ENCODE measurements at places on chromosomes 2 and 18.

DNA sequence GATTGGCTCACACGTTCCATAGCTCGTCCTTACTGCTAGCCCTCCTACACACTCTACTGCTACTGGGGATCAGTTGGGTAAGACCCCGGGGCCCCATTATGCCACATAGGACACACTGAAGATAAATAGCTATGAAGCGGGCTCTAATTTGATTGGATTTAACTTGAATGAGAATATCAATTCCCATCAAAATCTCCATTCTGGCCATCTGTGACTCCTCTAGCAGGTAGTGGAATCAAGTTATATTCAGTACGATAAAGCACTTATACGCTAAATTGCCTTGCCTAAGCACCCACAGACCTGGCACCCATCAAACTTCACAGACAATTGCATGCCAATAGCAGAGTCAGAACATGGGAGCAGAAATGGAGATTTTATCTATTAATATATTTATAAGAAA, 39.8 kb downstream of the CCDC68 start:
- no peak for DNase-seq

DNA sequence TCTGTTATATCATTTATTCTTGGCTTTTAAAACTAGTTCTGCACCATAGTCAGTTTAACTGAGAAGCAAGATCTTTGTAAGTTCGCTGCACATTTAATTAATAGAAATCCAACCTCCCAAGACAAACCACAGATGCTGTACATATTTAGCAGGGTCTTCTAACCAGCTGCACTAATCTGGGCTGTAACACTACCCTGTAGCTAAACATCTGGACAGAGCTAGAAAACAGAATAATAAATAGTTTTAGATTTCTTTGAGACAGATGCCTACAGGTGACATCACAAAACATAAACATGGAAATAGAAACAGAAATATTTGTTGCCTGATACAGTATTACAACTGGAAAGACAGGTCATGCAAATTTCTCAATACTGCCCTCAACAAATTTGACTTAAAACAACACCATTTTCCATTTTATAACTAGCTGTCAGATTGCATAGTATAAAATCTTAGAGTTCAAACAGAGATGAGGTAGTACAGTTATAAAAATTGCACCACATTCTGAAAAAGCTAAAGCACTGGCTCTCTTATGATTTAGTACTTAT, 315.1 kb downstream of the NR4A2 start:
- DNase-seq = no peak

DNA sequence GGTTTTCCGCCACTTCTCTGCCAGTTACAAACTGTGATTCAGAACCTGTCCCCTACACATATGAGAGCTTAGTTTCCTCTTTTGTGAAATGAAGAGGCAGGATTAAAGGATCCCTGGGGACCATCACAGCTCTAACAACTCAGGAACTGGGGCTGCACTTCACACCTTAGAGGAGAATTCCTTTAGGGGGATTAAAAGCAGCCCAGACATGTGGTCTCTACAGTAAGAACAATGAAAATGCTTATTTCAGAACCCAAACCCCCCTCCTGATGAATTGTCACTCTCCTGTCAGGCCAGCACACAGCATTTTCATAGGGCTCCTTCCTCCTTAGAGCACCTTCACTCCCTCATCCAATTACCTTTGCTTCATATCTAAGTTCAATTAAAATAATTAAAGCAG, 101.5 kb upstream of the NEDD4L start:
- DNase-seq = no peak

- no peak for DNase-seq
Observed at GRCh38 chr2:128444121-128444771, 125.6 kb upstream of the HS6ST1 start.

- DNase-seq = no peak
Observed at GRCh38 chr2:99810225-99810624, 320.4 kb upstream of the REV1 start.

GRCh38 chr2:170679607-170680079, 35.5 kb upstream of the SP5 start:
- no peak for DNase-seq

DNA sequence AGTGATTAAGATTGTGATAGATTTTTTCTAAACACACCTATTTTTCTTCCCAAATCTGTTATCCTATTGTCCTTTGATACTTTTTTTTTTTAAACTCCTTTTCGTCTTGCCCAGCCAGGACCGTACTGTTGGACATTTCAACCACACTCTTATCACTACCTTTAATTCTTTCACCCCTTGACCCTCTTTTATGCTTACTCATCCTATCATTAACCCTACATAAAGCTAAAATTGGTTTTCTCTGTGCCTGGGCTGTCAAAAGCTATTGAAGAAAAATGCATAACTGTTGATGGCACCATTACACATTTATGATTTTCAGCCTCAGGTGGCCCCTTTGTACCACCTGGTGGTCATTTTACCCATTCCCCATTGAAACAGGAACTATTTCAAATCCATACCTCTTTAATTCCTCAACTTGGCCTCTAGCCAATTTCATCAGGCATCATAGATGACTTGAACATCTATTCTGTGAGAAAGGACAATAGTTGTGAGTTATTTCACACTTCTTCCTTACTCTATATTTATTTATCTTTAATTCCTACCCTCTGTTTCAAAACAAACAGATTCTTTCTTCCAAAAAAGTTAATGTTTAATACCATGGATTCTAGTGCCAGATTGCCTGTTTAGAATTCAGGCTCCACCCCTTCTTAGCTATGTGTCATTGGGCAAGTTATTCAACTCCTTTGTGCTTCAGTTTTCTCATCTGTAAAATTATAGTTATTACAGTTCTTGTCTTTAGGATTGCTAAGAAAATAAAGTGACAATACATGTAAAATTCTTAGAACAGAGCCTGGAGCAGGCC, 258.6 kb downstream of the CAMKMT start:
- DNase-seq = no peak

DNA sequence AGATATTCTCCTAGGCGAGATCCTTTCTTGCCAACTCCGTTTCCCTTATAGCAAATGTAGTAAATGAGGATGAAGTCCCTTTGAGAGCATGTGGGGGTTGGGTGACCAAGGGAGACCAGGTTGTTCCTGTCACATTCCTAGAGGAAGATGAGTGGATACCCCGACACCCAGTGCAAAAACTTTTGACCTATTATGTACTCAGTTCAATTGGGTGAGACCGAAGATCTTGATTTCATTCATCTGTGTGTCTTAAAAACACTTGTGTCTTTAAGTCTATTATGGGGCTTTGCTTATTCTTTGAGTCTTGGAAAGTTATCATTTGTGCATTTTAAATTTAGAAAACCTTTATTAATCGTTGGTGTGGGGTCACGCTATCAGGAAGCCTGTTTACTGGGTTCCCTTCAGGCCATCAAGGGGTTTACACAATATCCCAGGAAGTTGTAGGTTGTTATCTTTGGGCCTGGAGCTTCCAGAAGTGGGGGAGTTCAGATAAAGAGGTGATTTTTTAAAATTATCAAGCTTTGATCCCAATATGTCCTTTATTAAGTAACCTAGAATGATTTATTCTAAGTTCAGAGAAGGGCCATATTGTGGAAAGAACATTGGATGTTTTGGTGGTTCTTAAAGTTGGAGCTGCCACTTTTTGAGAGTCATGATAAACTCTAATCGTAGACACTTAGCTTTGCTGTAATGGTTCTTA, 2.8 kb downstream of the RHOB start:
- DNase-seq = no peak

- DNase-seq = no peak
Observed at GRCh38 chr2:187011206-187011832, 162.3 kb upstream of the ZSWIM2 start.

DNA sequence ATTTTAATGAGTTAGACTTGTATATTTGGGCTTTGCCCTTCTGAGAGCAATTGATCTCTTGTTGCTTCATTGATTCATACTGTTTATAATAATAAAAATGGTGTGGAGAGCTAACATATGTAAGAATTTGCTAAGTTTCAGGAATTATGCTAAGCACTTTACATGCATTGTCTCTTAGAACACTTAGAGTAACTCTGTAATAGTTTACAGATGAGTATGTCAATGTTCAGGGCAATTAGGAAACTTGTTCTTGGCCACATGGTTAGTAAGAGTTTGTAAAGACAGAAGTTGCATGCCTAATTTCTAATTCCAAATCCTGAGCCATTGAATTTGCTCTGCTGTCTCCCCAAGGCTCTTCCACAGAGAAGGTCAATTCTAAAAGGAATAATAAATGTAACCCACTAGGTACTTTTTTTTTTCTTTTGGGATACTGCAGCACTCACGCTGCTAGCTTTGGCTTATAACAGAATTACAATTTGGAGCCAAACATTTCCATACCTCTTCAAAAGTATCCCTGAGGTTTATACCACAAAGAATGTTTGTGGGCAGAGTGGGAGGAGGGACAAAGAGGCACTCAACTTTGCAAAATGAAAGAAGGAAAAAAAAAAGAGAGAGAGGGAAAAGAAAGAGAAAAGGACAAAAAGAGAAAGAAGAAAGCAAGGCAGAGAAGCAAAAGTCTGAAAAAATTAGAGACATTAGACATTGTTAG, 232.4 kb downstream of the CALCRL start:
- no peak for DNase-seq

GRCh38 chr18:61714421-61714820, 178.4 kb downstream of the RNF152 start:
- no peak for DNase-seq

- no peak for DNase-seq
Observed at GRCh38 chr18:68417166-68417799, 297.6 kb downstream of the TMX3 start.

- no peak for DNase-seq
Observed at GRCh38 chr2:160052531-160052930, 9.9 kb downstream of the PLA2R1 start.

DNA sequence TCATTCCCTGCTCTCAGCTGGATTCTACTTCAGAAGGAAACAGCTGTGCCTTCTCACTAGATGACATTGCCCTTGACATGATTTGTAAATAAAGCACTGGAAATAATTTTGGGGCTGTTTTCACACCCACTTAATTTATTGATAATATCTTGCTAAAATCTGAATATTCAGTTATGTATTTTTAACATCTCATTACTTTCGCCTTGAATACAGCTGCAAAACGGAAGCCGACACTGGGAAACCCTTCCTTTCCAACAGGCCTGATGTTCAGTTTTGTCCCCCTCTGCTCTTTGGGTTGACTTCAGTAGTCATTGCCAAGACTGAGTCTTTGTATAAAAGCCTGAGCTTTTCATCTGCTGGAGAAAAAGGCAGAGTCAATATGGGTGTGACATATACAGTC, 82.7 kb downstream of the DOCK10 start:
- no peak for DNase-seq

DNA sequence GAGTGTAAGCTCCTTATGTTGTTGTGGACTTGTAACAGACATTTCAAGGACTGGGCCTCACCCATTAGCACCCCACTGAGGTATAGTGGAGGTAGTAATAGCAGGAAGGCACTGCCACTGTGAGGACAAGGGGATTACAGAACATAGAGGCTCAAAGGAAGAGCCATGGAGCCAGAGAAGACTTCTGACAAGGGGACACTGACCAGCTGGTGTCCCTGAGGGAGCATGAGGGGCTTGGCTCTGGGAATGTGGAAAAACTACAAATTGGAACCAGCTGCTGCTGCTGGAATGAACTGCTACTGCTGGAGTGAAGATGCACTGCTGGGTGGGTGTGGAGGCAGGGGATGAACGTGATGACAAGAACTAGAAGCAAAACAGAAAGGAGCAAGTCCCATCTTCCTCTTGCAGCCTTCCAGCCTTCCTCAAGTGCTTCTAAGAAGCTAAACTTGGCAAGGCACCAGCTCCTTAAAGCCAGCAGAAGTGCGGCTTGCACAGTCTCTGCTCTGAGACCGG, 167.3 kb upstream of the NOSTRIN start:
- no peak for DNase-seq

- DNase-seq = no peak
Observed at GRCh38 chr2:938181-939005, 12.3 kb upstream of the SNTG2 start.

DNA sequence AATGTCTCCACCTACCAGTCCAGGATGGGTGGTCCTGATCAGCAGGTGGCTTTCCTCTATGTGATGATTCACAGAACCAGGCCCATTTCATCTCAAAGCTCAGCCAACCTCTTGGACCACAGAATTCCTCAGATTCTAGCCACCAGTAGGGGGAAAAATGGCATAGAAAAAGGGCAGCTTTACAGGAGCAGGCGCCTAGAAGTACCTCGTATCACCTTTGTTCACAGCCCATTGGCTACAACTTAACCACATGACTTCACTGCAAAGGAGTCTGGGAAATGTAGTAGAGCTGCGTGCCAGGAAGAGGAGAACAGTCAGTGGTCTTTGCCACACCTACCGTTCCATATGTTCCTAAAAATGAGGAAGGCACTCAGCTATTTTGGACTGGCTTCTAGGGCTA, 62.8 kb upstream of the DTNA start:
- no peak for DNase-seq

- no peak for DNase-seq
Observed at GRCh38 chr18:61827591-61827990, 65.2 kb downstream of the RNF152 start.

DNA sequence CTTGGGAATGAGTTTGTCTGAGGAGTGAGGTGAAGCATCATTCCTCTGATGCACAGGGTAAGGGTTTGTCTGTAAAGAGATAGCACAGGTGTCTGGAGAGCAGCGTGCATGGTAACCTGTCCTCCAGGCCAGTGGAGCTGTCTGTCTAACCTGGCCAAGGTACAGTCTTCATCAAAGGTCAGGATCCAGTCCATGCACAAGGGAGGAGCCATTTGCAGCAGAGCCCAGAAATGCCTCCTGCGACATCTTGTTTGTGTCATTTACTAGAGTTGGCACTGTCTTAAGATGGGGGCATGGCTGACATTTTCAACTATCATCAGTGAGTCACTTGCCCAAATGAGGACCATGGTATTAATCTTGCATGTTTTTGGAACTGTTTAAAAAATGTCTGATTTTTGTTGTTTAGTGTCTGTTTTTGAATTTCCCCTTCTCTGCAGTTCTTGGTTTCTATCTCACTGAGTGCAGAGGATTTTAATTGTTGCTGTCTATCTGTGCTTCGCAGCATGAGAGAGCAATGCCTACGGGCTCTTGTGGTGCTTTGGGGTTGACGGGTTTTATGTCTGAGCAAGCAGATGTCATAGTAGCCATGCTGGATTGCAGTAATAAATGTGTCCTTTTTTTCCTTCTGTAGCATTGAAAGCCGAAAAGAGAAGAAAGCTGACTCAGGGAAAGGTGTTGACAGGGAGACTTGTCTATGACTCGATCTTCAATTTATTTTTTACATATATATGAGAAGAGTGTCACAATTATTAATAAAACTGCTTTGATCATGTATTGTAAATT, 91.3 kb downstream of the DPP4 start:
- no peak for DNase-seq

GRCh38 chr2:25700221-25700660, 26.9 kb upstream of the DTNB start:
- no peak for DNase-seq

DNA sequence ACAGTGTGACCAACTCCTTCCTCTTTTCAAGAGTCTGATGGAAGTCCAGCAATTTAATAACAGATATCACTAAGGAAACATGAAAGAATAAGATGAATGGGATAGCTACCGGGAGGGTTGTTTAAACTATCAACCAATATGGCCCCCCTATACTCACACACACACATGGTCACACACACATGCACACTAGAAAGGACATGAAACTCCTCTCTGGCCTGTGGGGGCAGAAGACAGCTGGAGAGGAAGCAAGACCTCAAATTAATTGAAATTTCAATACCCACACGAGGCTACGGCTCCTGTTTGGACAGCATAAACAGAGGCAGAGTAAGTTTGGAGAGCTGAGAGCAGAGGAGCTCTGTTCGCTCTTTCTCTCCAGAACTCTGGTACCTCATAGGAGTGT, 34.7 kb upstream of the REEP1 start:
- DNase-seq = no peak

GRCh38 chr2:25528173-25528572, 145.2 kb downstream of the DTNB start:
- no peak for DNase-seq
